Hepatic stellate cell (primary cell): ENCODE measurements at places on chromosomes 5 and 9.

DNA sequence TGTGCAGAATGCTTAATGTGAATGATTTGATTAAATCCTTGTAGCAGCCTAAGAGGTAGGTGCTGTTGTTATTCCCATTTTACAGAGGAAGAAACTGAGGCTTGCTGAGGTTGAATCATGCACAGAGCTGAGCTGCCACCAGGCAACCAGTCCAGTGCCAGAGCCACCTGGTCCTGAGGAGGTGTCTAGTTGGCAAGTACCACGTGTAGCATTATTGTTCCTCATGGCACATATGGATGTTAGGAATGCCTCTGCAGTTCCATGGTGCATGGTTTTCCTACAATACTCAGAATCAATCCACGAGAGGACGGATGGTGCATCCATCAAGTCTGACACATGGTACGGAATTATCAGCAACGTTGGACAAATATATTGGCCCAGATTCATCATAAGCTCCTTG lies 8.9 kb downstream of the UBE2QL1 start:
- no peak for DNase-seq

DNA sequence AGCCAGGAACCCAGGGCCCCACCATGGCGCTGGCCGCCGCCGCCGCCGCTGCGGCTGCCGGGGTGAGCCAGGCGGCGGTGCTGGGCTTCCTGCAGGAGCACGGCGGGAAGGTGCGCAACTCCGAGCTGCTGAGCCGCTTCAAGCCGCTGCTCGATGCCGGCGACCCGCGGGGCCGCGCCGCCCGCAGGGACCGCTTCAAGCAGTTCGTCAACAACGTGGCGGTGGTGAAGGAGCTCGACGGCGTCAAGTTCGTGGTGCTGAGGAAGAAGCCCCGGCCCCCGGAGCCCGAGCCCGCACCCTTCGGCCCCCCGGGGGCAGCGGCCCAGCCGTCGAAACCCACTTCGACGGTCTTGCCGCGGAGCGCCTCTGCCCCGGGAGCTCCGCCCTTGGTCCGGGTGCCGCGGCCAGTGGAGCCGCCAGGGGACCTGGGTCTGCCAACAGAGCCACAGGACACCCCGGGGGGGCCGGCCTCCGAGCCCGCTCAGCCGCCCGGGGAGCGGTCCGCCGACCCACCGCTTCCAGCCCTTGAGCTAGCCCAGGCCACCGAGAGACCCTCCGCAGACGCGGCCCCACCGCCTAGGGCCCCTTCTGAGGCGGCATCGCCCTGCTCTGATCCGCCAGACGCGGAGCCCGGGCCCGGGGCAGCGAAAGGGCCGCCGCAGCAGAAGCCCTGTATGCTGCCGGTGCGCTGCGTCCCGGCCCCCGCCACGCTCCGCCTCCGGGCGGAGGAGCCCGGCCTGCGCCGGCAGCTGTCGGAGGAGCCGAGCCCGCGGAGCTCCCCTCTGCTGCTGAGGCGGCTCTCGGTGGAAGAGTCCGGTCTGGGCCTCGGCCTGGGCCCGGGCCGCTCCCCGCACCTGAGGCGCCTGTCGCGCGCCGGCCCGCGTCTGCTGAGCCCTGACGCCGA lies 749 bp downstream of the SOWAHA start:
- DNase-seq: no peak

- no peak for DNase-seq
These were observed 97.7 kb upstream of the KIF2A start for GRCh38 chr5:62208218-62208852.

- no peak for DNase-seq
These were observed 13.8 kb downstream of the TMEM8B start for GRCh38 chr9:35842795-35843194.

DNA sequence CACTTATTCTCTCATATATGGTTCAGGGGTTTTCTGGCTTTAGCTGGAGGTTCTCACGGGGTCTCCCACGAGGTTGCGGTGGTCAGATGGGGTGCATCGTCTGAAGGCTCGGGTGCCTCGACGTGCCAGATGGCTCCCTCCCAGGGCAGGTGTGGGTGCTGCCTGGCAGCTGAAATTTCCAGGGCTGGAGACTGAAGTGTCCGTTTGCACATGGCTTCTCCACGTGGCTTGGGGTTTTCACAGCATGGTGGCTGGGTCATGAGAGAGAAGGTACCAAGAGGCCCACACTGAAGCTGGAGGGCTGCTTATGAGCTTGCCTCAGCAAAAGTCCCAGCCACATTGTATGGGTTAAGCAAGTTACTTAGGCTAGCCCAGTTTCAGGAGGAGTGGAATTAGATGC lies 218.6 kb downstream of the AGTPBP1 start:
- no peak for DNase-seq

- no peak for DNase-seq
These were observed 31.3 kb downstream of the ANKRA2 start for GRCh38 chr5:73534011-73534644.

DNA sequence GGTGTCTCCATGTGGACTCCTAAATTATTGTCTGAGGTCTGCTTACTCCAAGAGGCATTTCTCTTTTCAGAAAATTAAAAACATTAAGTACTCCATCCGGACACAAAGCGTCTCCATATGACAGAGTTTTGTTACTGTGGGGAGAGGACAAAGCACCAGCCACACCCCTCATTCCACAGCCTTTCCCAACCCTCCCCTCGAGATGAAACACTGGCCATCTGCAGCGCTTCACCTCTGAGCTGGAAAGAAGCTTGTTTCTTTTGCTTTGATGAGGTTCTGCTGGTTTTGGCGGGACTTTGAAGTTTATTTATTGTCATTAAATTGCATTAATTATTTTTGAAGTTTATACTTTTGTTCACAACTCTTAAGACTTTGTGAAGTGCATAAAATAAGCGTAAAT lies 27.6 kb upstream of the NKD2 start:
- DNase-seq: no peak

DNA sequence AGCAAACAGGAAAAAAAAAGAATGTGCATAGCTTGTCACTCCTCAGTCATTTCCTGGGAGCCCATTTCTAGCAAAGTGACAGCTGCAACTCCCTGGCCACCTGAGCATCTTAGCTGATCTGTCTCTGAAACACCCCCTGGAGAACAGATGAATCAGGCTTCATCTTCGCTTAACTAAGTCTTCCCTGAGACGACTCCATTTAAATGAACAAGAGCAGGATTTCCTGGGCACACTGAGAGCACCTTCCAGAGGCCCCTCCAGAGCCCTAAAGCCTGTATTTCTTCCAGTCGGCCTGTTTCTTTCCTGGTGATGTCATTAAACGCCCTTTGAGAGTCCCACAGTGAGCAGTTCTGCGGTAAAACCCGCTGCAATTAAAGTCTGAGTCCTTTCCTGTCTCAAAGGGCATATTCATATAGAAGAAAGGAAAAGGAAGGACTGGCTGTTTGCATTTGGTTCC lies 13.9 kb downstream of the TGFBI start:
- no peak for DNase-seq

- DNase-seq: no peak
These were observed 18.3 kb upstream of the OSMR start for GRCh38 chr5:38827525-38827924.

- DNase-seq: no peak
These were observed 12.2 kb upstream of the POMT1 start for GRCh38 chr9:131490514-131490913.

DNA sequence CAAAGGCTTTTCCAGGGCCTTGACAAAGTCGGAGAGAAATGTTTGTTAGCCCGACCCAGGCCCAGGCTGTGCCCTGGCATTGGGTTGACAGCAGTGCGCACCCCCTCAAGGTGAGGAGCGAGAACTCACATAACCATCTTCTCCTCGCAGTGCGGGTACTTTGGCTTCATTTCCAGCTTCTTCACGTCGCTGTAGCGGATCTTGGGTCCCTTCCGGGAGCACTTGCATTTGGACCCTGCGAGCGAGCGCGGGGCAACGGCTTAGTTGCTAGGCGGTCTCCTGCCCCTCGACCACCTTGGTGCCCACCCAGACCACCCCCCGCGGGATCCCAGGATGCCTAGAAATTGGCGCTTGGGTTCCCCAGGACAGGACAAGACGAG lies 496 bp downstream of the CXCL14 start:
- no peak for DNase-seq

DNA sequence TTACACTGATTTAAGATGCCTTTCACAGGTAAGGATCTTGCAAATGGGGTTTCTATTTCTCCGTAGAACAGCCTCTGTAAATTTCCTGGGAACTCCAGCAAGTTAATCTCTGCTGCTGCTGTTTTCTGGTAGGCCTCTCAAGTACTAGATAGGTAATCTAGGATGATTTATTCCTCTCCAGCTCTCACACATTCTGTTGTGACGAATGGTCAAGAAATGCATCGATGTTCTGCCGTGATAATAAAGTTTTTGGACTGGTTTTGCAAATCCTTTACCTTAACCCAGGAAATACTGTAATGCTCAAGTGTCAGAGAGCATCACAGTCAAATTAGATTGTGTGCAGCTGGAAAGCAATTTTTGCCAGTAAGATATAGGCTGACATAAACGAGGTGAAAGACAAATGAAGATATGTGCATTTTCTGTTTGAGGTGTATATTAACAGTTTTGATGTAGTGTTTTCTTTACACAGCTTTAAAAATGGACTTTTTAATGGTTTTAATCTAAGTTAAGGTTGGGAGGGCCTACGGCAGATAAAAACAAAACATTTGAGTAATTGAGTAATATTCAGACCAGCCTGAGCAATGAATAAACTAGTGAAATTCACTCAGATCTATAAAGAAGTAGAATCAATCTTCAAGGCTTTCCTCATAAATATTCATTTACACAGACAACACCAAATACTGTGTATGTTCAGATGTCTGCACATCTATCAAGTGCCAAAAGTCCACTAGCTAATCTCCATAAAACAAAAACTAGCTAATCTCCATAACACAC lies 300.6 kb upstream of the EDIL3 start:
- no peak for DNase-seq

DNA sequence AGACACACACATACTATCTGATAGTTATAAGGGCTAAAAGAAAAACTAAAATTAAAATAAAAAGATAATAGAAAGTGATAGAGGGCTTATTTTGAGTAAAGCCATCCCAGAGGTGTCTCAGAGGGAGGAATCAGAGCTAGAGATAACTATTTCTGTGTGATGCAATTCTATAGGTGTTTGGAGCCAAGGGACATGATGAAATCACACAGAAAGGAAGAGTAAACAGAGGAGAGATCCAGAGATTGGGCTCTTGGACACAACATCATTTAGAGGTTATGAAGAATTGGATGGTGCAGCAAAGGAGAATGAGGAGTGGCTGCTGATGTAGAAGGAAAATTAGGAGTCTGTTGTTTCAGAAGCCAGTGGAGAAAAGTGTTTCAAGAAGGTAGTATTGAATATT lies 393.5 kb downstream of the DIRAS2 start:
- no peak for DNase-seq

DNA sequence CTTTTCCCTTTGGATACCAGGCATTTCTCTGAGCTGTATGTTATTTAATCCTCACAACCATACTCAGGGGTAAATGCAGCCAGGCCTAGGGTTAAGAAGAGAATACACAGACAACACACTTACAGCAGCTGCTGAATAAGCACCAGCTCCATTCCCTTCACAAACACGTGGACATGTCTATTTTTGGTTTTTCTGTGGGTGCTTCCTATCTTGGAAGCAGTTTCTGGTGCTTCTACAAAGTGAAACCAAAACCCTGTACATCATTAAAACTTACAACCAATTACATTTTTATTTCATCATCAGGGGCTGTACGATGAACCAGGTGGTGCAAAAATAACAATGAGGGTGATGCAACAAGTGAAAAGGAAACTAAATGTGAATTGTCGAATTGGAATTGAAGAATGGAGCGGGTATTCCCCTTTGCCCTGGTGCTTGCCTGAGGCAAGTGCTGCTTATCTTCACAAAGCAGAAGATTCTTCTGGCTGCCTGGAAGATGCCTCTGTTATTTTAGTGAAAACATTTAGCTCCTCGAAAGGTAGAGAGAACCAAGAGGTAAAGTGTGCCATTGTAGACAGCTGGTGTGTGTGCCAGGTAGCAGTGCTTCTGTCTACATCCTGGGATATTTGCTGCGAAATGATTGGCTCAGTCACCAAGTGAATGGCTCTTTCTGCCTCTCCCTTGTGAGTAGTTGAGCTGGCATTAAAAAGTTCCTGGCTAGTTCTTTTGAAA lies 18.6 kb upstream of the IFNB1 start:
- DNase-seq: peak; percentile 14

GRCh38 chr9:112894041-112894440 lies 3.4 kb upstream of the SLC46A2 start:
- DNase-seq: peak; percentile 38

DNA sequence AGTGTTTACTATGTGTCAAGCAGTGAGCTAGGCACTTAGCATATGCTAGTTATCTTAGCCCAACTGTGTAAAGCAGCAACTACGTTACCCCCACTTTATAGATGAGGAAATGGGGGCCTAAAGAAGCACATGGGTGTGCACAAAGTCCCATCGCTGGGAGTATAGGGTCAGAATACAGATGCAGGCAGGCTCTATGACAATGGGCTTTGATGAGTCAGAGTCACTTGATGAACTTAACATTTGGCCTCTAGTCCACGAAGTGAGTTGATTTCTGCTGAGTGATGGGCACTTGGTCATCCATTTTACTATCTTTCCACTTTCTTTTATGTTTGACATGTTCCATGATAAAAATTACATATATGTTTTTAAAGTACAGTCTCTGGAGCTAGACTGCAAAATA lies 204.3 kb downstream of the TRIM32 start:
- no peak for DNase-seq

GRCh38 chr5:125549322-125549911 lies 803.0 kb upstream of the ZNF608 start:
- no peak for DNase-seq

GRCh38 chr5:6448622-6449464 lies at the start of gene UBE2QL1:
Gene UBE2QL1 (plus strand): TSS chr5:6448859. CDS start chr5:6448894, 35 bp downstream.
- no peak for DNase-seq

GRCh38 chr5:68542207-68542606 lies 326.7 kb downstream of the PIK3R1 start:
- DNase-seq: no peak

DNA sequence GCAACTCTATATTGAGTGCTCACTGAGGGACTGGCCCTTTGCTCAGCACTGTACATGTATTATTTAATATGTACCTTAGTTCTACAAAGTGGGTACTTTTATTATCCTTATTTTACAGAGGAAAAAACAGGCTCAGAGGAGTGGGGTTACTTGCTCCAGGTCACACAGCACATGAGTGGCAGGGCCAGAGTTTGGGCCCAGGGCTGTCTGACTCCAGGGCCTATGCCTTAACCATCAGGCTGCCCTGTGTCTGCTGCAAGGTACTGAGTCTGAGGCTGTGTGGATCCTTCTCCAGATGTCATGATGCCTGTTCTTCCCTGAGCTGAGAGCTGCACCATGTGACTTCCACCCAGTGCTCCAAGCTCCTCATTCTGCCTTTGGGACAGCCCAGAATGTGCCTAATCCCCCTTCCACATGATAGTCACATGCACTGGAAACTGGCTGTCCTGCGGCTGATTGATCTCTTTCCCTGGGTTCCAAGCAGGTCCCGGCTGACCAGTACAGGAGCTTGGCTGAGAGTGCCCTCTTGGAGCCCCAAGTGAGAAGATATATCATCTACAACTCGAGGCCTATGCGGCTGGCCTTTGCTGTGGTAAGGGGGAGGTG lies 15.4 kb downstream of the TMEM268 start:
- no peak for DNase-seq

- DNase-seq: peak; percentile 46
These were observed 21.1 kb downstream of the VCP start for GRCh38 chr9:35051069-35051967.
